GM12864 (cell line): ENCODE measurements at places on chromosomes 1 and 21.

- no peak for DNase-seq
These were observed 231.8 kb upstream of the IRF2BP2 start for GRCh38 chr1:234841710-234842231.

DNA sequence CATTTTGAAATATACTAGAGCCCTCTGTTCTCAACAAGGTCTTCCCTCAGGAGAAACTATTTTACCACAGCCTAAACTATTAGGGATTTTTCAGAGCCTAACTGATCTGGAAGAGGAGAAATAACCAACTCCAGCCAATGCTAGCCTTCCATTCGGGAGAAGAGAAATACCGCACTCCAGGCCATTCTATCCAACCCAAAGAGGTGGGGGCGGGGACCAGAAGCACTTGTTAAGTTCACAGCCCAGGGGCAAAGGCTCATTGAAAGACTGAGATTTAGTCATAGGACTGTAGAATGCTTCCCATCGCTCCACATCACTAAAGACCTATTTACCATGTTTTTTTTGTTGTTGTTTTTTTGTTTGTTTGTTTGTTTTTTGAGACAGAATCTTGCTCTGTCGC lies 35.4 kb upstream of the SLFNL1 start:
- no peak for DNase-seq

DNA sequence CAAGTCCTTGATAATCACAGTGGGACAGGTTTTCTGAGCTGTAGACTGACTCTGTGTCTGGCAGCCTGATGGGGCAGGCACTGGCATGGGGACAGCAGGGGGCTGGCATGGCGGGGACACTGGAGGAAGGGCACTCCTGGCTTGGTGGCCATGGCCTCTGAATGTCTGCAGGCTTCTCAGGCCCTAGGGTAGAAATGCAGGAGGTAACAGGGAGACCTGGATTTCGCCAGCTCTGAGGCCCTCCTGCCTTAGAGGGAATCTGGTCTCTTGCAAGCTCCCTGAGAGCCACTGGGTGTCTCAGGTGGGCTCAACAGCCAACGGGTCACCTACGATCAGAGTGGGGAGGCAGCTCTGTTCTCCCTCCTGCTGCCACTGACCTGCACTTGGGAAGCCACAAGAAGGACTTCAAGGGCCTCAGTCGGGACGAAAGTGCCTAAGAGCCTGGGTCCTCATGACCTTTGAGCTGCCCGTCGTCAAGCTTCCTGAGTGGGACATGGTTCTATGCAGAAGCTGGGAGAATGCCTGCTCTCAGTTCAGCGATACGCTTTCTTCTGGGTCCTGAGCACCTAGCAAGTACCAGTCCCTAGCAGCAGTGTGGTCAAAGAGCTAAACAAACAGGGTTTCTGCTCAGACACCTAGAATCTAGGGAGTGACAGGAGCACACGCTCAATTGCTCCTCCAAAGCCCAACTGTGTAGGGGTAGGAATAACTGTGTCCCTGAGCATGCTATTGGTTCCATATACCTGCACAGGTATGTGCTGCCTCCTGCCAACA lies 569.0 kb downstream of the PTPRU start:
- no peak for DNase-seq

DNA sequence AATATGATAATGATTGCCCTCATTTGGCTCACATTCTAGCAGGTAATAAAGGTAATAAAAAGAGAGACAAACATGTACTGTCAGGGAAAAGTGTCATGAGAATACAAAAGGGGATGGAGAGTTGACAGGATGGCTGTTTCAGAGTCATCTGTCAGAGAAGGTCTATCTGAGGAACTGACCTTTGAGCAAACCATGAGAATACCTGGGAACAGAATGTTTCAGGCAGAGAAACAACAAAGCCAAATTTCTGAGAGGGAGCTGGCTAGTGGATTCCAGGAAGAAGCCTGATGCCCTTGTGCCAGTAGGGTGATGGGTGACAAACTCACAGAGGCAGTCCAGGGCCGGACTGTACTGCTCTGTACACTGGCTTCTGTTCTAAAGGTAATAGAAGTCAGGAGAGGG lies 107.2 kb downstream of the C1orf21 start:
- DNase-seq = no peak

DNA sequence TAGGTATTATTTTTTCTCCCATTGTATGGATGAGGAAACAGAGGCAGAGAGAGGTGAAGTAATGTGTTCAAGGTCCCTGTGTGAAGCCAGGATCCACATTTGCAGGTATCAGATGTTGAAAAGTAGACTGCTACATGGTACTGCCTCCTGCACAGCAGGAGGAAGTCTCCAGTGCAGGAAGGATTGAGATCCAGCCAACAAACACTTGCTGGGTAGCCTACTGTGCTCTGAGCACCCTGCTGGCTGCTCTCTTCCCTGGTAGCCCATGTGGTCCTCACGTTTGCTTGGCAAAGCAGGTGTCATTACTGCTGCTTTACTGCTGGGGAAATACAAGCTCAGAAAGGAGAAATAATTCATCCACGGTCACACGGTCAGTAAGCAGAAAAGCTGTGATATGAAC lies 21.3 kb upstream of the GRIK3 start:
- DNase-seq = no peak

DNA sequence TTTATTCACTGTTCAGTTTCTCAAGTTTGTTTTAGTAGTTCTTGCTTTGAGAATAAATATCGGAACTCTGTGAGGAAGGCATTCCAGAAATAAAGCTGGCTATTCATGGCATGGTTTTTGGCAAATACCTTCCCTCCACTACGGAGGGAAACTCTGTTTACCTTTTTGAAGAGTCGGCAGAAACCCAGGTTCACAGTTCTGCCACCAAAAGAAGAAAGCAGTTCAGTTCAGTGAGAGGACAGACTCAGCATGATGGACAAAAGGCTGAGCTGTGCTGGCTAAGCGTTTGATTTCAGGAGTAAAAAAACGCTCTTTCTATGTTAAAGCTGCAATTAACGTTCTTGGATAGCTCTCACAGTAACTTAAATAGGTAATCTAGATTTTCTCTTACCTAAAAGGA lies 42.4 kb downstream of the CNN3 start:
- DNase-seq = no peak

DNA sequence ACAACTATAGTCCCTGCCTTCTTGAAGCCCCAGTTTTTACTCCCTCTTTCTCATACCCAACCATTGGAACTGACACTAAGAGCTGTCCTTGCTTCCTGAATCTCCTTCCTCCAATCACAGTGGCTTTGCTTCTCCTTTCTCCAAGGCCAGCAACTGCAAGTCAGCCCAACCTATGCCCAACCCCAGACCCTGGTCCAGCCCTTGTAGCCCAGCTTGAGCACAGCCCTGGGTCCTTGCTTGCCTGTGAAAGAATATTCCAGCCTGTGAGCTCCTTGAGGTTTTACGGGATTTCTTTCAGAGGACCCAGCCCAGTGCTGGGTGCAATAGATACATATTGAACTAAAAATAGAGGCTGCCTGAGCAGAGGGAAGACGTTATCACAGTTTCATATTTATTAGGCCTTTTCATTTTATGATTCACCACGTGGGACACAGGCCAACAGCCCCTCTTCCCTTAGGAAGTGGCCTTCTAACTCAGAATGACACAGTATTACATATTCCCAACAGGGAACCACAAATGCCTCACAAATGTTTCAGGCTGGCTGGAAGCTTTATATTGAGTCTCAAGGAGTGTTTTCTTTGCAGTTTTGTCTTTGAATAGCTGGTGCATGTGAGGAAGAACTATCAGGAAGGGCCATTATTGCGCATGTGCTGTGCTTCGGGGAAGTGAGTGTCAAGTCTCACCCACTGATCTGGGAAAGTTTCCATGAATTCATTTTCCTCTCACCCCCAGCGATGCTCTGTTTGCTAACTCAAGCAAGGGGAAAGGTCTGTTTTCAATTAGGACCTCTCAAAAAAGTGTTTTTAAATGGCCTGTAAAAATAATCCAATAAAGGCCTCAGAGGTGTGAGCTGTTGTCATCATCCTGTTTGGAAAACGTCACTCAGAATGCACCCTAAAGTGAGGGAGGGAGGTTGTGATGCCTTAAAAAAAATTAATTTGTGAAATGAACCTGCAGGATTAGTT lies 92.3 kb upstream of the NFIA start:
- DNase-seq = no peak

DNA sequence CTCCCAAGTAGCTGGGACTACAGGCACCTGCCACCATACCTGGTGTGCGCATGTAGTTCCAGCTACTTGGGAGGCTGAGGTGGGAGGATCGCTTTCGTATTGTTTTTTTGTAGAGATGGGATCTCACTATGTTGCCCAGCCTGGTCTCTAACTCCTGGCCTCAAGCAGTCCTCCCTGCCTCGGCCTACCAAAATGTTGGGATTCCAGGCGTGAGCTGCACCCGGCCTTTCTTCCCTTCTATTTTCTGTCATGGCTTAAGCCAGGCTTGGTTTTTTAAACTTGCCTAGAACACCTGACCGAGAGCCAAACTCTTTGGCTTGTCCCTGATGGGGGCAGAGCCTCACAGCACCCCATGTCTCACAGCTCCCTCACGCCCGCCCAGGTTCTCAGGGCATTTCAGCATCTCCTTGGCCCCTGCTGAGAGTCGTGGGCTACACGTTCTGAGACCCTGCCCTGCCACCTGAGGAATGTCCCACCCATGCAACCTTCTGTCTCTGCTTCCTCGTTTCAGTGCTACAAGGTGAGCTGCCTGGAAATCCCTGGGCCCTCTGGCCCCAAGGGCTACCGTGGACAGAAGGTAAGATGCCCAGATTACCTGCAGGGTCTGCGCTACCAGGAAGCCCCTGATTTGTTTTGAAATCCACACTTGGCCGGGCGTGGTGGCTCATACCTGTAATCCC lies 15.7 kb downstream of the COL6A2 start:
- no peak for DNase-seq

GRCh38 chr1:232585486-232585885 lies 44.4 kb downstream of the SIPA1L2 start:
- no peak for DNase-seq

- no peak for DNase-seq
These were observed 6.3 kb upstream of the SGIP1 start for GRCh38 chr1:66527686-66528085.

DNA sequence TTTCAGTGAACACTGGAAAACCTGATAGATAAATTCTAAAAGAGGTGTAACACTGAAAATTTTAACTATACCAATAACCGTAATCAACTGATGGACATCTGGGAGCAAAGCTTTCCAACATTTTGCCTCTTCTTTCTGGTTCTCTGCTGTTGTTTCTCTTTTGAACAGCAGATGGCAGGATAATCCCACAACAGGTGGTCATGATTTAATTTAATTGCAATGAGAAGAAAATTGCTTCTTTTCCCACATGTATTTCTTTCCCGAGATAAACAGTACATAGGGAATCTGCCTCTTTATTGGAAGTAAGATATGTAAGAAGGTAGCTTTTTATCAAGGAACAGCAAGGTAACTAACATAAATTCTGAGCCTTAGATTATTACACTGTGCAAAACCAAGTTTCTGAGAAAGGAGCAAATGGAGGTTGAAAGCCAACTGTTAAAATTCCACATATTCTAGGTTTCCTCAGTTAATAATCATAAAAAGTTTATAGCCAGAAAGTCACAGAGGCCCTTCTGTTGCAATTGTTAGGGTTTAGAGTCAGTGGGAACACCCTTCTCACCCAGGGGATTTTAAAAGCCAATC lies 72.9 kb downstream of the RPS6KA1 start:
- no peak for DNase-seq

GRCh38 chr1:21909787-21910503 lies 27.2 kb downstream of the HSPG2 start:
- peak; percentile 27 for DNase-seq

DNA sequence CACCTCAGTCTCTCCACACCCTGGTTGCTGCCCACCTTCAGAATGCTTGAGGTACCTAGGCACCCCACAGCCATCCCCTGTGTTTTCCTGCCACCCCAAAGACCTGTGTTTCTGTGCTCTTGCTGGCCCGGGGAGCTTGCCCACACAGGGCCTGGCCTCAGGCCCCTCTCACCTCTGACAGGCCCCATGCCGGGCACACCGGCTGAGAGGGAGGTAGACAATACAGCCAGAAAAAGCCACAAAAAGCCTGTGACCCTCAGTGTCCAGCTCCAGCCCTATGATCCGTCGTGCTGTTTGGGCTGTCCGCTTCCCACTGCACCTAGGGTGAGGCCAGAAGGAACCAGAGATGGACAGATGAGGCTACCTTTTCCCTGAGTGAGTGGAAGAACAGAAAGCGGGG lies 11.4 kb downstream of the SEMA6C start:
- DNase-seq = no peak

GRCh38 chr1:16165548-16165947 lies 9.7 kb upstream of the EPHA2 start:
- DNase-seq = no peak

DNA sequence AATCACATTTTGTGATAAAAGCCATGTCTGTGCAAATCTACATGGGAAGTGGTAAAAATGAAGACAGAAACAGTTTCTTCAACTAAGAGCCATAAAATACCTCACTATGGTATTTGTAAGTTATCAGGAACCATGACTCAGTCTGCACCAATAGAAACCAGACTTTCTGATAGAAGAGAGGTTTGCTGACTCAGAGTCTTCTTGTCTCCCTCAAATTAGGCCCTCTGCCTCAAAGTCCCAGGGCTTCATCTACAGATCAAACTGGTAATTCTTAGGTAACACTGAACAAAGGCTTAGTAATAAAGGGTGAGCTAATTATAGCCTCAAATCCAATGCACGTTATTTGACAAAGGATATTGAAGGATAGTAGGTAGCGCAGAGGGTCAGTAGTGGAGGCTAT lies 30.9 kb upstream of the SSX2IP start:
- no peak for DNase-seq

- no peak for DNase-seq
These were observed 328.7 kb downstream of the PTPRC start for GRCh38 chr1:198967566-198967965.

DNA sequence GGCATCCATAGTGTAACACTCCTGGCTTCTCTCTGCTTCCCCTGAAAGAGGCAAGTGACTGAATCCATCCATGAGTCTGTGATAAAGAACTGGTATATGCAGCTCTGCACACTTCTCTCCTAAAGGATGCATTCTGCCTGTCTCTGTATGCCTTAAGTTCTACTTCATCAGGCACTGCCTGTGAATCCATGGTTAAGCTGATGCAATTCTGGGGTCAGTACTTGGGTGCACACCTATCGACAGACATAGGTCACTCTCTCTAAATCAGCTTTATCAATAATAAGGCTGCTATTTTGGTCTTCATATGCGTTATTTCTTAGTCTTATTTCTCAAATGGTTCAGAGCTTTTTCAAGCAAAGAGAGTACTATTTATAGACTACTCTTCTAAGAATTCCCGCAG lies 32.7 kb upstream of the PTP4A2 start:
- no peak for DNase-seq
